Activated T-cell treated with anti-CD3 and anti-CD28 coated beads, Interleukin-2, amount 50 U/mL, for 72 hours (primary cell): ENCODE measurements at places on chromosomes 5 and 9.

GRCh38 chr5:1472964-1473628 lies 27.9 kb upstream of the SLC6A3 start:
- H3K4me1 ChIP-seq: no peaks in the 10 kb centered on the region
- peaks cover 4% of the 10 kb centered on the region for H3K36me3 ChIP-seq
- H3K27me3 ChIP-seq: no peaks in the 10 kb centered on the region
- no peak for DNase-seq
- no peak overlapping the region for H3K27ac ChIP-seq
- H3K4me3 ChIP-seq: no peak overlapping the region

GRCh38 chr5:92207151-92207550 lies 824.0 kb upstream of the ARRDC3 start:
- H3K27ac ChIP-seq: no peak overlapping the region
- no peak for DNase-seq
- H3K4me1 ChIP-seq: no peaks in the 10 kb centered on the region
- no peaks in the 10 kb centered on the region for H3K27me3 ChIP-seq

GRCh38 chr5:68395302-68395701 lies 179.7 kb downstream of the PIK3R1 start:
- peaks cover 6% of the 10 kb centered on the region for H3K27me3 ChIP-seq
- H3K4me3 ChIP-seq: no peak overlapping the region
- peak overlapping the region; percentile 50 for H3K27ac ChIP-seq
- peaks cover 4% of the 10 kb centered on the region for H3K36me3 ChIP-seq
- peaks cover 19% of the 10 kb centered on the region for H3K4me1 ChIP-seq
- no peak for DNase-seq

DNA sequence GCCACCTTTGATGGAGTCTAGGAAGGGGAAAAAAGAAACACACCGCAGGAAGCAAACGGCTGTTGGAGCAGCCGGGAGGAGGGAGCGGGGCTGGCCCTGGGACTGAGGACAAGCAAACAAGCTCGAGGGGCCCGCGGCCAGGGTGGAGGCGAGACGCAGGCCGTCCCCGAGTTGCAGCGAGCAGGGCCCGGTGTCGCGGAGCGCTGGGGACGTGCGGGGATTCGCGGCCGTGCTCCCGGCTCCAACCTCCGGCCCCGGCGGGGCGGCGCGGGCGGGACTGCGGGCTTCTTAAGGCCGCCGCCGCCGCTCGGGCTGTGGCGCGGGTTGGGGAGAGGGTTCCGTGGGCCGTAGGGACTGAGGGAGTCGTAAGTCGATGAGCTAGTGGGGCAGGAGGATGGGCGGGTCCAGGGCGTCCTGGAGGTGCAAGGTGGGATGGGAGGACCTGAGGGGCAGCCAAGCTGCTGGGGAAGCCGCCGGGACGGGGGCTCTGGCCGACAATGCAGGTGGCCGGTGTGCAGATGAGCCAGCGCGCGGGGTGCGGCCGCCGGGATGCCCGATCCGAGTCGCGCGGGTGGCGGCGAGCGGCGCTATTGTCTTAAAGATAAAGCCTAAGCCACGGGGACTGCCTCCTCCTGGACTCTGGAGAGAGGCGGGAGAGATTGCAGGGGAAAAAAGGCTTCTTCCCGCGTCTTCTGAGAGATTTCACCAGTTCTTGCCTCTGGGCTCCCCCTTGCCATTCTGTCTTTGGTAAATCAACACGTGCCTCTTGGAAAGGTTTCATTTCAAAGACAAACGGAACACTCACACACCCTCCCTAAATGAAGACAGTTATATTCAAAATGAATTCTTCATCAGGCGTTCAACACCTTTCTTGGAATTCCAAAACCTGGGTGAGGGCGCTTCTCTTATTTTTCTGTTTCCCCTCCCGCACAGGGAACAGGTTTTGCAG lies 1.6 kb upstream of the HAPLN1 start:
- peak overlapping the region; percentile 80 for H3K4me3 ChIP-seq
- no peak overlapping the region for H3K27ac ChIP-seq
- H3K36me3 ChIP-seq: no peaks in the 10 kb centered on the region
- H3K4me1 ChIP-seq: peaks cover 6% of the 10 kb centered on the region

- H3K4me1 ChIP-seq: peaks cover 6% of the 10 kb centered on the region
- no peak overlapping the region for H3K4me3 ChIP-seq
- H3K27me3 ChIP-seq: no peaks in the 10 kb centered on the region
- DNase-seq: no peak
Observed at GRCh38 chr9:113368348-113368981, 8.3 kb downstream of the HDHD3 start.
